ENCODE measurements at places on chromosomes 6 and 20.

DNA sequence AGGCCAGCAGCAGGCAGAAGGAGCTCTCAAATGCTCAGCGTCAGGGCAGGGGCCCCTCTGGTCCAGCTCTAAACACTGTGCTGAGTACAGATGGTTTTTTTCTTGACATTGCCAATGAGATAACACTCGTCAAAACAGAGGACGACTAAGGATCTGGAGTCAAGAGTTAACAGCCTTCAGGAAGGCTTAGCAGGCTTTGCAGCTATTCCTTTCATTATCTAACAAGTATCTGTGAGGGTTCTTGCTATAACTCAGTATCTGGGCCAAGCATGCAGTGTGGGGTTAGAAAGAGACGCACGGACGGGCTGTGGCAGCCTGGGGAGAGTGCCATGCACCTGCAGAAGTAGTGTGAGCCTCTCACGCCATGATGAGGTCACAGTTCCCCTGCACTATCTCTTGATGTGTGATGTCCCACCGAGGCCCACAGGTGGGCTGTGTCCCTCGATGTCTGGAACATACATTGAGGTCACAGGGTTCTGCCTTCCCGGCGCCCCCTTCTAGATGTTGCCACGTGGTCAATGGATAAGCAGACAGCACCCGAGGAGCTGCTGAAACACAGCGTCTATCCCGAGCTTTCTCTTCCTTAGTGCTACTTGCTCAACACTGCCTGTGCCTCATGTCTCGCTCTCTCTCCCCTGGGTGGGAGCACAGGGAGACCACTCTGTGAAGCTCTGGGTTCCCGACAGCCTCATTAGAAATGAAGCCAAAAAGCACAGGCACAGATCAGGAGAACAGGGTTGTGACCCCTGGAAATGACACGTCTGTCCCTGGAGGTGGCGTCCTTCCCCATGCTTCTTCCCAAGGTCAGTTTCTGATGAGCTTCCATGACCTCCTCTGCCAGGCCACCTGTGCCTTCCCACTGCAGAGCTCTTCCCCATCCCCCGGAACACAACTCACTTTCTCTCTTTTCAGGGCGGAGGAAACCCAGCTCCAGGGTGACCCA is 85.5 kb upstream of the RPS6KA2 start:
- no peak for DNase-seq

DNA sequence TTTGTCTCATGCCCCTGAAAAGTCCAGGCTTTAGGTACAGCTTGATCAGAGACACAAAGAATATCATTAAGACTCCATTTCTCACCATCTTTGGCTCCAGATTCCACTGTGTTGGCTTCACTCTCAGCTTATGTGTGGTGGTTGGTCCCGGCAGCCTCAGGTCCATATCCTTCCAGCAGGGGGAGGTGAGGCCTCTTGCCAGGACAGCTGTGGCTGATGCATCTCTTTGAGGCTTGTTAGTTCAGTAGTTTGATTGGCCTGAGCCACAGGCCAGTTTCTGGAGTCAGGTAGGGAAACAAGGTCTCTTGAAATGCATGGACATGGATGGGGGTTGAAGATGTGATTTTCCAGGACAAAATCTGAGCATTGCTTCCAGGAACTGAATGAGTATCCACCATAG is 62.4 kb downstream of the JAG1 start:
- DNase-seq, result peak; percentile 12

- DNase-seq, result no peak
These were observed 263.4 kb downstream of the ARHGAP18 start for GRCh38 chr6:129446272-129447197.

DNA sequence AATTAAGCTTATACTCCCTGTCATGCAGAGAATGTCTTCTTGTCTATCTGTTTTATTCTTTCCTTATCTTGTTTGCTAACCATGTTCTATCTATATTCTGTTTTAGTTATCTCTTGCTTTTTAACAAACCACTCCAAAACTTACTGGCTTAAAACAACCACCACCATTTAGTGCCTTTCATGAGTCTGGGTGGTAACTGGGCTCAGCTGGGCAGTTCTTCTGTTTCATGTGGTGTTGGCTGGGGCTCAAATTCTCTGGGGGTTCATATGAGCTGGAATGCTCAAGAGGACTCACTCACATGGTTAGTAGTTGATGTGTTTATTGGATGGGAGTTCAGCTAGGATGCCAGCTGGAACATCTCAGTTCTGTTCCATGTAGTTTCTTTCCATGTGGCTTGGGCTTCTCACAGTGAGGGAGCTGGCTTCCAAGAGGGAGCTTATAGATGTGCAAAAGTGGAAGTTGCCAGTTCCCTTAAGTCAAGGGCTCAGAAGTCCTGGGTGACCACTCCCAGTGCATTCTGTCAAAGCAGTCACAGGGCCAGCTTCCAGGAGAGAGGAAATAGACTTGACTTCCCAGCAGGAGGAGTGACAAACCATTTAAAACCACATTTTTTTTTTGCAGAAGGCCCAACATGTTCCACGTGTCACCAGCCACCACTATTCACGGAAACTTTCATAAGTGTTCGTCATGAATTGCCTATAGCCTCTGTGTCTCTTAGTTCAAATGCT is 70.4 kb downstream of the PLCB4 start:
- DNase-seq, result no peak

- no peak for DNase-seq
These were observed 463.8 kb downstream of the BMP2 start for GRCh38 chr20:7231303-7231702.

DNA sequence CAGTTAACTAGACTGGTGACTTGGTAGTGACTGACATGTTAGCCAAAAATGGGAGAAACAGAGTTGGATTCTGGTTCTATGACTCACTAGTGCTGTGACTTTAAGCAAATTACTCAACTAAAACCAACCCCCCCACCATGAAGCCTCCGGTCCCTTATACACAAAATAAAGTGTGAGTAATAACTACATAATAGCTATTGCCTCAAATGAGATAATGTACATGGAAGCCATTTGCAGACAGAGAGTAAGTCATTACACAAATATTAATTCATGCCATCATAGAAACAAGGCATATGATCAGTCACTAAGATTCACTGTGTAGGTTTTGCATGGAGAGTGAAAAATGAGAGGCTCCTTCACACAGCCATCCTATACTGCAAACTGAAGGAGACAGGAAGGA is 111.9 kb downstream of the HIVEP2 start:
- DNase-seq, result no peak

- no peak for DNase-seq
These were observed 554.3 kb downstream of the EPHA7 start for GRCh38 chr6:92864966-92865555.

GRCh38 chr6:129102741-129103140 is 219.8 kb downstream of the LAMA2 start:
- no peak for DNase-seq

- DNase-seq, result no peak
These were observed 25.5 kb upstream of the SSTR4 start for GRCh38 chr20:23009636-23010035.

DNA sequence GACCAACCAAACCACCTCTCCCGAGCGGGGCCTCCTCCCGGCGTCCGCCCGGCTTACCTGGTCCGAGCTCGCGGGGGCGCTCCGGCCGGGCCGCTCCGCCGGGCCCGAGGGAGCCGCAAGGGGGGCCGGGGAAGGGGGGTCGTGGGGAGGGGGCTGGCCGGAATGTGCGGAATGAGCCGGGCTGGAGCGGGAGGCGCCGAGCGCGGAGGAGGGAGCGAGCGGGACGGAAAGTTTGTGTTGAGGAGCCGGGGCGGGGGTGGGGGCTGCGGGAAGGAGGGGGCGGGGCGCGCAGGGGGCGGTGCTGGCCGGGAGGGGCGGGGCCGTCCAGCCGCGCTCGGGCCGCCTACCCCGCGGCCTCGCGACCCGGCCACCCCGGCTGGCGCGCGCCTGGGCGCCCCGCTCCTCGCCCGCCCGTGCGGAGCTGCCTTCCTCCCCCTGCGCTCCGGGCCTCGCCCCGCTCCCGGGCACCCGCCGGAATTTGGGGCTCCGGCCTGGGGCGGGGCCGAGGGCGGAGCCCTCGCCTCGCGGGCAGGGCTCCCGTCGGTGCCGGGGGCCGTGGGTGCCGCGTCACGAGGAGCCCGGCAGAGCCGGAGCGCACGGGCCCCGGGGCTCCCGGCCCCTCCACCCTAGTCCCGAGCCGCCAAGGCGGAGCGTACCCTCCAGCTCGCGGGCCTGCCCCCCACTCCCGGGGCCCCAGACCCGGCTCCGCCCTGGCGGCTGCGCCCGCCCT is at the start of gene TEAD3:
TEAD3 (minus strand) TSS at position 239 of the 730 bp plus-strand sequence.
- DNase-seq, result peak; percentile 37

GRCh38 chr20:10631126-10631525 is 42.7 kb downstream of the JAG1 start:
- DNase-seq, result no peak

GRCh38 chr6:122072014-122072647 is 327.3 kb upstream of the HSF2 start:
- no peak for DNase-seq

DNA sequence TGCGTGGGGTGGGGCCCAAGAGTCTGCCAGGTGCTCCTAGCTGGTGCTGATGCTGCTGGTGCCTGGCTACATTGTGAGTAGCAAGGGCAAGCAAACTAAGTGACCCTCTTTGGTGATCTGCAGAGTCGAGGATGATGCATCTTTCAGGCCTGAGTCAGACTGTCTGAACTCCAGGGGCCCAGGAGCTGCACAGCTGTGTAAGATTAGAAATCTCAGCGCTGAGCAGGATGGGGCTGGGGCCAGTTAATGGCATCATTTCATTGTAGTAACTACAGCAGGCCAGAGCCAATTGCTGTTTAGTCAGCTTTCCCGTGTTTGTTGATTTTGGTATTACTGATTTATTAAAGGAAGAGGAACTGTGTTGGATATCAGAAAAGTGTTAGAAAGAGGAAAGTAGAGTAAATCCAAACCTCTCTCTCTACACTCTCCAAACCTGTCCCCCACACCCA is 365.2 kb downstream of the PAX1 start:
- DNase-seq, result no peak

- no peak for DNase-seq
These were observed 122.2 kb upstream of the MARCKS start for GRCh38 chr6:113734982-113735381.

DNA sequence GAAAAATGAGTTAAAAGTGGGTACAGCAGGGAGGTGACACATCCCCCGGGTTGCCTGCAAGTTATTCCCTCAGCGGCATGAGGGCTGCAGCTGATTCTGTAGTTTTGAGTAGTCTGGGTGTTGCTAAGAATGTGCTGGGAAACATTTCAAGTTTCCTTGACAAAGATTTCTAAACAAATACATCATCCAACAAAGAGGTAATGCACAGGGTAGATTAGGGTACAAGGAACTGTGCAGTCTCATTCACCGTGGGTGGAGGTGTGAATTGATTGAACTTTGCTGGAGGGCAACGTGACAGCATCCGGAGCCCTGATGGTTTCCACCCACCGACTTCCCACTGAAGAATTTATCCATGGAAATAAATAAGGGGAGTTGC is 21.8 kb downstream of the CASS4 start:
- DNase-seq, result no peak

GRCh38 chr6:43386492-43386891 is 17.0 kb upstream of the ZNF318 start:
- DNase-seq, result no peak

- no peak for DNase-seq
These were observed 28.4 kb upstream of the FRMD1 start for GRCh38 chr6:168107191-168107983.

GRCh38 chr6:33271117-33271467 is 584 bp downstream of the VPS52 start:
- no peak for DNase-seq

- no peak for DNase-seq
These were observed 454.8 kb downstream of the PHF3 start for GRCh38 chr6:64090352-64090751.

DNA sequence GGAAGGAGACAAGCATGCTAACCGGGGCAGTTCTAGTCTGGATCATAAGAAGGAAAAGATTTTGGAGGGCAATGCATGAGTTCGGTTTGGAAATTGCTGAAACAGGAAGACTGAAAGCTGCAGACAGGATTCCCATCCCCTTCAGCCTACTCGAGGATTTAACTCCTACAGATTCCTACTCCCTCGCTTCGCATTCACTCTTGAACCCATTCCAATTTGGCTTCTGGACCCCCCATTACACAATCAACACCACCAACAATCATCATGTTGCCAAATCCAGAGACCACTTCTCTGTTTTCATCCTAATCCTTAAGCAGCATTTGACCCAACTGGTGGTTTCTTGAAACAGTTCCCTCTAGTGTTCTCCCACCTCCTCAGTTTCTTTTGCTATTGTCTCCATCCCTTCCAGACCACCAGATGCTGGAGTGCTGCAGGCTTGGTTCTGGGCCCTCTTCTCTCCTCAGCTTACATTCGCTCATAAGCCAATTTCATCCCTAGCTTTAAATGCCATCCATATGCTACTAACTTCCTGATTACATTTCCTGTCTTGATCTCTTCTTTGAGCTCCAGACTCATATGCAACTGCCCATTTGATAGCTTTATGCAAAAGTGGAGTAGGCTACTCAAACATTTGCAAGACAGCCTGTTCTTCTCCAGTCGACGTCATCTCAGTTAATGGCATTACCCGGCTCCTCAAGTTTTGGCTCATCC is 66.5 kb downstream of the DTNBP1 start:
- no peak for DNase-seq

- no peak for DNase-seq
These were observed 15.4 kb downstream of the TAAR1 start for GRCh38 chr6:132643547-132643946.

DNA sequence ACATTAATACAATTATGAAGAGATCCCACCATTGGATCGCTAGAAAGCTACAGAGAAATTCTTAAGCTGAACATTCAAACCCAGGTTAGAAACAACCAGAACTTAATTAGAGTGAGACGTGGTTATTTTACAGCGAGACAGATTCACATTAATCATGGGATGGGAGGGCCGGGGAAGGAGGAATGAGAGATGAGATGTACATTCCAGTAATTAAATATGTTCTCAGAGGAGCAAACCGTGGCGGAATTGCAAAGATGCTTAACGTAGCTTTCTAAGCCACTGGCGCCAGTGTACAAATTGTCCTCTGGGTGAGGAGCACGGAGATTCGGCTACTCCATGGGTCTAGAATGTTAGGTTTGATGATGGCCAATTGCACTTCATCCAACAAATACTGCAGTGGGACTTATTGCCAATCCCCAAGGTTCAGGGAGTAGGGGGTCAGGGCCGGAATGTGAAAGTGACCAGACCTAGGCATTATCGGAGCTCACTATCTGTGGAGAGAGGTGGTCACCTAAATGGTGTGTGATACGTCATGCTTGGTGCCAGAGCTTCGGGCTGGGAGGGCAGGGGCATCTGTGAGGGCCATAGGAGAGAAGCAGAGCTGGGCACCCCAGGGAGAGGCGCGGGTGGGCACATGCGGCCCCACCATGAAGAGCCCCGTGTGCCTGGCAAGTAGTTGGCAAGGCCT is 114.7 kb downstream of the EDN3 start:
- DNase-seq, result no peak

GRCh38 chr6:107115695-107116327 is 496 bp upstream of the BEND3 start:
- DNase-seq, result peak; percentile 56

Measured in DND-41 (cell line).